ENCODE measurements at places on chromosomes 4 and X. TPM values are rescaled to one million over a fixed set of nuclear protein-coding genes. Genes with fewer than 3 reads are reported as not detected.

AMBN gene
- total RNA-seq: not detected

FAM53A gene
- total RNA-seq: 0.22 TPM

SPATA18 gene
- 6.7 TPM for total RNA-seq

CNKSR2 gene
- total RNA-seq: not detected

DGKK gene
- total RNA-seq: not detected

OPRPN gene
- not detected for total RNA-seq
